ENCODE measurements at places on chromosomes 1 and 21.

GRCh38 chr1:203768256-203768655 is 3.3 kb downstream of the LAX1 start:
- H3K27ac ChIP-seq, result peak overlapping the region; percentile 96
- H3K36me3 ChIP-seq, result no peaks in the 10 kb centered on the region
- H3K4me3 ChIP-seq, result no peak overlapping the region
- no peaks in the 10 kb centered on the region for H3K27me3 ChIP-seq
- no peak for DNase-seq
- H3K4me1 ChIP-seq, result peaks cover 16% of the 10 kb centered on the region

DNA sequence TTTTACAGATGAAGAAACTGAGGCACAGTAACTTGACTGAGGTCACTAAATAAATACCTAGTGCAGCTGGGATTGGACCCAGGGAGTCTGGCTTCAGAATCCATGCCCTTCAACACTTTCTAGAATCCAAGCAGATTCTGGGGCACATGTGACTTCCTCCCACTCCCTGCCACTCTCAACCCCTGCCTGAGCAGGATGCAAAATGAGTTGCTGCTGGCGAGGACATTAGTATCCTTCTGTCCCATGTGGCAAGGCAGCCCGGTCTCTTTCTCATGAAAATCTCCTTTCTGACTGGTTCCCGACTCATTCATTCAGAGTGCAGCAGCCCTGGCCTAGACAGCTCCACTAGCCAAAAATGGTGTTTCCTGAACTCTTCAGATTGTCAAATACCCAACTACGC is 28.4 kb downstream of the TNNT2 start:
- peak overlapping the region; percentile 24 for H3K27ac ChIP-seq
- H3K27me3 ChIP-seq, result no peaks in the 10 kb centered on the region

DNA sequence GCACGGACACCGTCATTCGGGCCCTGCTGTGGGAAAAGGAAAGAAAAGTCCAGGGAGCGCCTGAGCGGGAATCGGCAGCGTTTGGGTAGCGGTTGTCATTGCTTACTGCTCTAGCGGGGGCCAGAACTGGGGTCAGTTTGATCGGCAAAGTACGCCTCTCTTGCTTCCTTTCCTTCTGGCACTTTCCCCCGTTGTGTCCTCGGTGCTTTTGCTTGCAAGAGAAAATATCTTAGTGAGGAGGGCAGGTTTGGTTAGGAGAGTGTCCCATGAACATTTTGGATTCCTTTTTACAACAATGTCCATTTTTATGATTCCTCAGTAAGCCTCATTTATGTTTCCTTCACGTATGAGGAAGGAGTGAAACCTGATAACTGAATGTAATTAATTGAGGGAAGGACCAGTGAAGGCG is 670 bp downstream of the ST3GAL3 start:
- H3K4me3 ChIP-seq, result peak overlapping the region; percentile 98
- DNase-seq, result peak; percentile 47
- H3K27ac ChIP-seq, result peak overlapping the region; percentile 94
- H3K4me1 ChIP-seq, result peaks cover 23% of the 10 kb centered on the region
- no peaks in the 10 kb centered on the region for H3K27me3 ChIP-seq

DNA sequence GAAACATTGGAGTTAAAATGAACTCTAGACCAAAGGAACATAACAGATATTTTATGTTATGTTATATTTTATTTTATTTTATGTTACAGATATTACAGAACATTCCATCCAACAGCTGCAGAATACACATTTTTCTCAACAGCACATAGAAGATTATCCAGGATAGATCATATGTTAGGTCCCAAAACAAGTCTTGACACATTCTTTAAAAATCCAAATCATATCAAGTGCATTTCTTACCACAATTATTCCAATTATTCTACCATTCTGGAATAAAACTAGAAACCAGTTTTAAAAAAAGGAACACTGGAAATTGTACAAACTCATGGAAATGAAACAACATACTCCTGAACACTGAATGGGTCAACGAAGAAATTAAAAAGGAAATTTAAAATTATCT is 30.9 kb upstream of the PIGK start:
- DNase-seq, result no peak
- H3K36me3 ChIP-seq, result no peaks in the 10 kb centered on the region
- no peaks in the 10 kb centered on the region for H3K27me3 ChIP-seq
- no peak overlapping the region for H3K27ac ChIP-seq
- no peak overlapping the region for H3K4me3 ChIP-seq

- DNase-seq, result no peak
- H3K4me3 ChIP-seq, result no peak overlapping the region
- no peak overlapping the region for H3K27ac ChIP-seq
- H3K27me3 ChIP-seq, result no peaks in the 10 kb centered on the region
Observed at GRCh38 chr1:21304488-21304887, 14.2 kb upstream of the ECE1 start.
